ENCODE measurements at places on chromosomes 6 and 20.

DNA sequence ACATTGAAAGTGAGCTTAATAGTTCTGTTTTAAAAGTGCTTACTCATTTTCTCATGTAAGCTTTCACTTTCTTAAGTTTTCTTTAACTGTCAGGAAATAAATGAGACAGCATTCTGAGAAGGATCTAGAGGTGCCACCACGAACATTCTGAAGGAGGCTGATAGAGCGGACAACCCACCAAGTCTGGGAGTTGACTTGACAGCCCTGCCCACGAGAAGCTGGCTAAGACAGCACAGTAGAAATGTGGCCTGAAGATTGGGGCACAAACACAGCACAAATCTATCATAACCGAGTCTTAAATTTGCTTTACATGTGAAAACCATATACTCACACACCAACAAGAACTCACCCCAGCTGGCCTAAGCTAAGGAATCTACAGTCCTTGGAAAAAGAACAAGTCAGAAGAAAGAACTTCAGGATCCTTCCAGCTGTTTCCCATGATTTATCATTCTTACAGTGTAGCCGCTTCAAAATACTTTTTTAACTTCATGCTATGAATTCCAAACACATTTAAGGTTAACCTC is 144.2 kb upstream of the TNFAIP3 start:
- DNase-seq = no peak

DNA sequence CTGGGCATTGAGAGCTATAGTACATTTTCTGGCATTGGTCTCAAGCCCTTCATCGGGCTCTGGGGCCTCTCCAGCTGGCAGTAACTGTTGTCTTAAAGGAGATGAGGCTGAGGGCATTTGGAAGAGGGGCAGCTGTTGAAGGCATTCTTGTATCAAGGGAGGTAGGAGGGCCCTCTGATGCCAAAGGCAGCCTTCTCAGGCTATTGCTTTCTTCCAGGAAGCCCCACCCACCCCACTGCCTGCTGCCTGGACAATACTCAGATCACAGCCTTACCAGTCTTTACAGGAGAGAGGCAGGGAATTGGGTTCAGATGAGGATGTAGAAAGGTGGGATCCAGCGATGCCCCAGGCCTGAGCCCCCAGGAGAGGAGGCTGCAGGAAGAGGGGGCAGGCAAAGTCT is 46.0 kb downstream of the CPXM1 start:
- DNase-seq = no peak

- no peak for DNase-seq
These were observed 131.2 kb upstream of the HDDC2 start for GRCh38 chr6:125432963-125433362.

GRCh38 chr6:157030755-157031154 is 253.6 kb downstream of the ARID1B start:
- DNase-seq = no peak

DNA sequence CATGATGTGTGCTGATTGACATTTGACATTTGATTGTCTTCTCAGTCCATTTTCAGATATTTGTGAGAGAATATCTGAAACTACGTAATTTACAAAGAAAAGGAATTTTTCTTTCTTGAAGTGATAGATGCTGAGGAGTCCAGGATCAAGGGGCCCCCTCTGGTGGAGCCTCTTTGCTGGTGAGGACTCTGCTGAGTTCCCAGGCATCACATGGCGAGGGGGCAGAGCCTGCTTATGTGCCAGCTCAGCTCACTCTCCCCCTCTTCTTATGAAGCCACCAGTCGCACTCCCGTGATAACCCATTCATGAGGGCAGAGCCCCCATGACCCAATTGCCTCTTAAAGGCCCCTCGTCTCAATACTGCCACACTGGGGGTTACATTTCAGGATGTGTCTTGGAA is 91.3 kb downstream of the RPP40 start:
- DNase-seq = no peak

DNA sequence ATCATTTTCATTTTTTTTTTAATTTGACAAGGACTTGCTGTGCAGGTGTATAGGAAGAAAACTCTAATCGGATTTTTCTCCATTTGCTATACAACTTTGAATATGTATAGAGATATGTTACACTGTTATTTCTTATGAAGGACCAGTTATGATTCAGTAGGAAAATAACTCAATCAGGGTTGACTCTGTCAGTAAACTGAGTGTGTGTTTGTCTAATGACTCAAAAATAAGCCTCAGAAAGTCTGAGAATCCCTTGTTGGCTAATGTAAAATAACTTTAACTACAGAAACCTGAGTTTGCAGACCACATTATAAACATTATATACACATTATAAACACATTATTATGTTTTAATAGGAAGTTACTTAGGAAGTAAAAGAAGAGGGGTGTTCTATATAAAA is 352.6 kb downstream of the RIMS1 start:
- no peak for DNase-seq

GRCh38 chr6:28537509-28538140 is 11.9 kb downstream of the GPX5 start:
- DNase-seq = no peak

All from NCI-H2081 treated with DMSO at 0.1 percent for 48 hours (cell line).